Melanocyte of skin (primary cell): ENCODE measurements at places on chromosomes 7 and 10. TPM values are rescaled to one million over a fixed set of nuclear protein-coding genes. Genes with fewer than 3 reads are reported as not detected.

The DOCK1 gene
- 43.6 and 63.7 TPM in 2 replicates for total RNA-seq

The FOXI2 gene
- total RNA-seq, result not detected in 2 replicates

The TMEM270 gene
- not detected in 2 replicates for total RNA-seq

The POU6F2 gene
- total RNA-seq, result not detected in 2 replicates

The TNS3 gene
- 140 and 173 TPM in 2 replicates for total RNA-seq

The ACTR1A gene
- 134 and 168 TPM in 2 replicates for total RNA-seq

The PKD2L1 gene
- not detected in 2 replicates for total RNA-seq

The GPR146 gene
- 1.3 and 1.4 TPM in 2 replicates for total RNA-seq

The VWC2 gene
- not detected in 2 replicates for total RNA-seq

The HSPB1 gene
- 57.1 and 76.3 TPM in 2 replicates for total RNA-seq
